ENCODE measurements at places on chromosomes 12 and 14.

- DNase-seq, result no peak
Observed at GRCh38 chr14:55733599-55733998, 153.6 kb downstream of the KTN1 start.

DNA sequence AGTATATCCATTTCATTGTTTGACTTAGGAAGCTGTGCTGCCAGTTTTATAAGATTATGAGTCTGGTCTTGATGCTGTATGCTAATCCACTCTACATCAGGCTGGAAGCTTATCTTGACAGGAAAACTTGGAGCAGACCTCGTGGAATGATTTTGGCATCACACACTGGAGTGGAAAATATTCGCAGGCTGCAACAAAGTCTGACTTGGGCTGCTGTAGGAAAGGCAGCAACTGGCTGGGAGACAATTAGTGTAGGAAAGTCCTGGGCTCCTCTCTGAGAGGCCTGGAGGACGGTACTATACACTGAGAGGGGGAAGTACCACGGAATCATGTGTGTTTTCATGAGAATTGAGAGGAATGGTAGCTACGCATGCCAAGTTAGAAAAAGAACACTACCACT is 383.7 kb downstream of the ETNK1 start:
- no peak for DNase-seq

GRCh38 chr12:19003987-19004619 is 125.4 kb upstream of the PLEKHA5 start:
- no peak for DNase-seq

DNA sequence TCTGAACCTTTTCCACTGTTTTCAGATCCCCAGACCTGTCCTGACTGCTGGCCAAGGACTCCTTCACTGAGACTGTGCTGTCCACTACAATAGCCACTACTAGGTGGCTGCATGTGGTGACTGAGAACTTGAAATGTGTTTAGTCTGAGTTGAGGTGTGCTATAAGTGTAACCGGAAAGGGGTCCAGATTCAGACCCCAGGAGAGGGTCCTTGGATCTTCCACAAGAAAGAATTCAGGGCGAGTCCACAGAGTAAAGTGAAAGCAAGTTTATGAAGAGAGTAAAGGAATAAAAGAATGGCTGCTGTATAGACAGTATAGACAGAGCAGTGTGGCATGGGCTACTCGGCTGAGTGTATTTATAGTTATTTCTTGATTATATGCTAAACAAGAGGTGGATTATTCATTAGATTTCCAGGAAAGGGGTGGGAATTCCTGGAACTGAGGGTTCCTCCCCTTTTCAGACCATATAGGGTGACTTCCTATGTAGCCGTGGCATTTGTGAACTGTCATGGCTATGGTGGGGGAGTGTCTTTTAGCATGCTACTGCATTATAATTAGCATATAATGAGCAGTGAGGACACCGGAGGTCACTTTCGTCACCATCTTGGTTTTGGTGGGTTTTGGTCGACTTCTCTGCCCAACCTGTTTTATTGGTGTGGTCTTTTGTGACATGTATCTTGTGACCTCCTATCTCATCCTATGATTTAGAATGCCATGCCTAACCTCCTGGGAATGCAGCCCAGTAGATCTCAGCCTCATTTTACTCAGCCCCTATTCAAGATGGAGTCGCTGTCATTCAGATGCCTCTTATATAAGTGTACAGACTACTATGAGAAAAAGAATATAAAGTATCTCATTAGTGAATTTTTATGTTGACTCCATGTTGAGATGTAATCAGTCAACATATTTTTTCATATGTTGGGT is 70.0 kb upstream of the SRSF5 start:
- no peak for DNase-seq

- no peak for DNase-seq
Observed at GRCh38 chr12:107111314-107111713, 18.0 kb upstream of the CRY1 start.

DNA sequence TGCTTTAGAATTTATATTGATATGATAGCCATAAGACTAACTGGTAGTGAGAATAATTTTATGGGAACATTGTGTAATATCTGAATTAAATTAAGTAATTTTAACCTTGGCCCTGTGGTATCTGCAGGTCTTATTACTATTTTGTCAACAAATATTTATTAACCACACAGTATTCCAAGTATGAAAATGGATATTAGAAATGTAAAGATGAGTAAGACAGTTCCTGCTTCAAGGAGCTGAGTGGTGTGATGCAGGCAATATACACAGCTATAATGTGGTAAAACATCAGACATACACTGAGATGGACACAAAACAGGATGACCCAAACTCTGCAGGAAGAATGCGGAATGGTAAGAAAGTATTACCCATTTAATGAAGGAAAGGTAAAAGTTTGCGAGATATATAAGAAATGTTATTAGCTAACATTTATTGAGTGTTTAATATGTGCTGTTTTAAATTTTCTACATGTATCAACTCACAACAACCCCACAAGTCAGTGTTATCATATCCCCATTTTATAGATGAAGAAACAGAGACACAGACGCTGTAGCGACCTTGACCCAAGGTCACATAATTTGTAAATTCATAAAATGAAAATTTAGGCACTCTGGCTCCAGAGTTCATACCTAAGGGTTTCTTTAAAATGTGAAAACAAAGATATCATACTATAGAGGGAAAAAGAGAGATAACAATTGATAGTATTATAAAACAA is 12.7 kb downstream of the ABCD2 start:
- DNase-seq, result no peak

DNA sequence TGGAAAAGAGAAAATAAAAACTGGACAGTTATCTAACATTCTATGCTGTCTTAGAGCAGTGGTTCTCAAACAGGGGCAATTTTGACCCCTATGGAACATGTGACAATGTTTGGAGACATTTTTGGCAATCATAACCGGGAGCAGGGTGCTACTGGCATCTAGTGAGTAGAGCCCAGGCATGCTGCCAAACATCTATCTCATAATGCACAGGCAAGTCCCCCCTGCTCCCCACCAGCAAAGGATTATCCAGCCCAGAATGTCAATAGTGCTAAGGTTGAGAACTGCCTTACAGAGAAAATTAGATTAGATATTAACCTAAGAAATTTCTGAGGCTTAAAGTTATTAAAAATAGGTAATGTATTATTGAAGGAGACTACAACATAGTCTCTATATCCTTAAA is 22.9 kb upstream of the CATSPERB start:
- no peak for DNase-seq

DNA sequence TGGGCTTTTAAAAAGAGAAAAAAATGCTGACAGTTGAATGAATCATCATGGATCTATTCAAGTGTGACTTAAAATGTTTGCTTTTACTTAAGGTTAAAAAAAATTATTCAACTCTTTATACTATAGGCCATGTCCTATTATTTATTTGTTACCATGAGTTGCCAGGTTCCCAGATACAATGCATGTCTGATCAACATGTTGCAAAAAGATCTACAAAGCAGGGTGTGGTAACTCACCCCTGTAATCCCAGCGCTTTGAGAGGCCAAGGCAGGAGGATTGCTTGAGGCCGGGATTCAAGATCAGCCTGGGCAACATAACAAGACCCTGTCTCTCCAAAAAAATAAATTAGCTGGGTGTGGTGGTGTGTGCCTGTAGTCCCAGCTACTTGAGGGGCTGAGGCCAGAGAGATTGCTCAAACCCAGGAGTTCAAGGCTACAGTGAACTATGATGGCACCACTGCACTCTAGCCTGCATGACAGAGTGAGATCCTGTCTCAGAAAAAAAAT is 460.8 kb downstream of the BCAT1 start:
- DNase-seq, result no peak

GRCh38 chr12:52126050-52126604 is 46.6 kb downstream of the SMIM41 start:
- DNase-seq, result no peak

DNA sequence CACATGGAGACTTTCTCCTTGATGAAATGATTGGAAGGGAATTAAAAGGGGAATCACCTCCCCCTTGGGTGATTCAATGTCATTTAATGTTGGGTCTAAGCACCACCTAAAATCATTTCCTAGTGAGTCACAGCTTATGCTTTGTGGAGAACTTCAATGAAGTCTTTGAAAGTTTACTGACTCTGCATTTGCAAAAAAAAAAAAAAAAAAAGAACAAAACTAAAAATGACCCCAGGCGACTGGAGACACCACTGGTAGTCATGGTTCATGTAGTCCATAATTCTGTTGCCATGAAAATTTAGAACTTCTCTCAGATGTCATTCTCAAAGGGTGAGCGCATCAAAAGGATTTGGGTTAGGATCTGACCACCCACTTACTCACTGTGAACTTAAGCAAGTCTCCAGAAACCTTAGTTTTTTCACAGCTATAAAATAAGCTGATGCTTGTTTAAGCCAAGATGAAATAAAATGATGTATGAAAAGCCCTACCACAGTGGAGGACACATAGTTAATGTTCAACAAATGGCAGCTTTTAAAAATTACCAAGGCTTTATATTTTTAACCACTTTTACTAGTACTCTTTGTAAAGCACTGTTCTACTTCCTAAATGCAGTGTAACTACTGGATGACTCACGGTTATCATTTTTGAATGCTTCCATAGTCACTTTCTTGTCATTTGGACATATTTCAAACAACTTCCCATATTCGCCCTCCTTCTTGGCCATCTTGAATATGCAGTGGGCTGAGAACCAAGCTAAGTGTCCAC is 18.1 kb upstream of the KSR2 start:
- DNase-seq, result no peak

DNA sequence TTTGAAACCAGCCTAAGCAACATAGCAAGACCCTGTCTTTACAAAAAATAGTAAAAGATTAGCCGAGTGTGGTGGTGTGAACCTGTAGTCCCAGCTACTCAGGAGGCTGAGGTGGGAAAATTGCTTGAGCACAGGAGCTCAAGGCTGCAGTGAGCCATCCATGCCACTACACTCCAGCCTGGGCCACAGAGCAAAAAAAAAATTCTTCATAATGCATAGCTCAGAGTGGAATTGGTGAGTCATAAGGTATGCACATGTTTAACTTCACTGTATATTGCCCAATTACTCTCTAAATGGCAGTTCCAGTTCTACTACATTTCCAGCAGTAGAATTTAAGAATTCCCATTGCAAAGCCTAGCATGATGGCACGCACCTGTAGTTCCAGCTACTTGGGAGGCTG is 26.8 kb upstream of the CLIP1 start:
- DNase-seq, result no peak

Measured in amygdala (tissue), 56 donors.